ENCODE measurements at places on chromosomes 3 and 15.

GRCh38 chr3:12483872-12484197, 445 bp upstream of the TSEN2 start:
- DNase-seq, result peak; percentile 23

- DNase-seq, result no peak
Measured at GRCh38 chr3:7518026-7518425, 657.1 kb downstream of the GRM7 start.

GRCh38 chr15:34436126-34436955, 1.3 kb downstream of the GOLGA8A start:
- peak; percentile 13 for DNase-seq

- no peak for DNase-seq
Measured at GRCh38 chr3:127814325-127814781, 8.0 kb downstream of the MGLL start.

DNA sequence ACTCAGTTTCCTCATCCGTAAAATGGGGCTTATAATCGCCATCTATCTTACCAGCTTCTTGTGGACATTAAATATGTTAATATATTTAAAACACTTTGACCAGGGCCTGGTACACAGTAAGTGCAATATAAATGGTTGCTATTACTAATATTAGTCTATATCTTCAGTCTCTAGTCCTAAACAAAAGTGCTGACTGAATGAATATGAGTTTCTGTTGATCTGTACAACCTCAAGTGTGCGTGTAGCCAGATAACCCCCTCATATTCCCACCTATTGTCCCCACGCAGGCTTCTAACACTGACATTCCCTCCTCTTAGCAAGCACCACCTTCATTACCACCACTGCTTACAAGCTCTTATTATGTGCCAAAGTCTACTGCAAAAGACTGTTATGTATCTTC, 27.6 kb upstream of the LMCD1 start:
- no peak for DNase-seq

DNA sequence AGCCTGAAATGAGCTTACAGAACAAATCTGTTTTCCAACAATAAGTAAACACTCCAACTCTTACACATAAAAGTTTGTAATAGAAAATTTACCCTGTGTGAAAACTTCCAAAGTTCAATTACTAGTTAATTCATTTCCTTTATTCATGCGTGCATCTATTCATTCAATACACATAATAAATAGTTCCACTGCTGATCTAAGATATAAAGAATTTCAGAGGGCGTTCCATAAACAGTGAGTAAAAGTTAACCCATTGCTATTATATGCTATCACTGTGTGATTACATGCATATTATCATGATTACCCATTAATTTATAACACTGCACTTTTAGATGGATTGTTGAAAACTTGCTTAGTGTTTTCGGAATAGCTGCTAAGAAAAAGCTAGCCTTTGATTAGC, 36.2 kb upstream of the CFAP20DC start:
- DNase-seq, result no peak

- DNase-seq, result no peak
Measured at GRCh38 chr3:178676077-178676476, 139.8 kb downstream of the KCNMB2 start.

- no peak for DNase-seq
Measured at GRCh38 chr15:89139613-89140499, 51.6 kb downstream of the ABHD2 start.

GRCh38 chr15:82047453-82048400, 1.9 kb upstream of the MEX3B start:
- peak; percentile 49 for DNase-seq

- no peak for DNase-seq
Measured at GRCh38 chr3:125048282-125048681, 7.5 kb downstream of the HEG1 start.

DNA sequence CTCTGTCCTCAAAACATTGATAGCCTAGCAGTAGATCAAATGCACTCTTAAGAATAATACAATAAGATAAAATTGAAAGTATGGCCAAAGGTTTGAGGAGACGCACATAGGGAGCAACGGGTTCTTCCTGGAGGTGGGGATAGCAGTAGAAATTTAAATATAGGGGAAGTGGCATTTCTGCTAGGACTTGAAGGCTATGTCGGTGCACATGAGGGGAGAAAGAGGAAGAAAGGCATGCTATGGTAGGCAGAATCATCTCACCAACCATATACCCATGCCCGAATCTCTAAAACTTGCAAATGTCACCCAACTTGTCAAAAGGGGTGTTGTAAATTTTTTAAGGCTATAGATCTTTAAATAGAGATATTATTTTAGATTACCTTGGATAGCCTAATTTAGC, 735.1 kb upstream of the LMCD1 start:
- no peak for DNase-seq

- DNase-seq, result no peak
Measured at GRCh38 chr15:63405683-63406390, 24.2 kb upstream of the CA12 start.

DNA sequence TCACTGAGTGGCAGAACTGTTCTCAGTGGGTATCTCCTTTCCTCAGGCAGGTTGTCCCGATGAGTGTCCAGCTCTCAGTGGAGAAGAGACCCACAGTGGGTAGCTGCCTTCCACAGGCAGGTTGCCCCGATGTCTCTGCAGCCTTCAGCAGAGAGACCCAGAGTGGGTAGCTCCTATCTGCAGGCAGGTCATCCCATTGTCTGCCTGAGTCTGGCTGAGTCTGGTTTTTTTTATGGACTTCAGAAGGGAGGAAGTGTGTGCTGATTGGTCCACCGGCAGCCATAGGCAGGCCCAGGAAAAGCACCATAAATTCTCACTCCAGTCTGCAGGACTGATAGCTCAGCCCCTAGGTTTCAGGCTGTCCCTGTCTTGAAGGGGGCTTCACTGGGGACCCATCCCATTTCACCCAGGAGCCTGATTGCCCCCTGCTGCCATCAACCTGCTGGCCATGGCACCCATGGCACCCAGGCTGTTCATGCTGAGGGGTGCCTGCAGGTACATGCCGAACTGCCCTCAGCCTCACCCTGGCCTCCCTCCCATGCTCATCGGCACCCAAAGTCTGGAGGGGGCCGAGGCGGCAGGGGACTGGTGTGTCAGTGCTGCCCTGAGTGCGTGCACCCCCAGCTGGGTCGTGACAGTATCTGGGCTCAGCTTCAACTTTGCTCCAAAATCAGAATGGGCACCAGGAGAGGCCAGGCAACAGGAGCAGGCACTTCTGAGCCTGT, 3.6 kb upstream of the LIMD1 start:
- DNase-seq, result no peak

DNA sequence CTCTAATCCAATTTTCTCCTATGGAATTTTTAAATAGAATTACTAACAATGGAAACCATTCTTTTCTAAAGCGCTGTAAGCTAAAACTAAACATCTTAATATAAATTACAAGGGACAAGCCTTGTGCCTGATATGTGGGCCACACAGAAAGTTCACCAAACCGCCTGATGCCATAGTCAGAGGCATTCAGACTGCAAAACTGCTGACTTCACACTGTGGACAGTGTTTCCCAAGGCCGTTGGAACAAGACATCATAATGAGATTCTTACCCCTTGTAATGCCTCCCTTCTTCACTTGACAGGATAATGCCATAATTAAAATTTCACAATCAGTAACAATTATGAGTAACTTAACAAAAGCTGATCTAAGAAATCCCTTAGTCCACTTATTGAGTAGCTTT, 14.9 kb downstream of the SH3GL3 start:
- no peak for DNase-seq

DNA sequence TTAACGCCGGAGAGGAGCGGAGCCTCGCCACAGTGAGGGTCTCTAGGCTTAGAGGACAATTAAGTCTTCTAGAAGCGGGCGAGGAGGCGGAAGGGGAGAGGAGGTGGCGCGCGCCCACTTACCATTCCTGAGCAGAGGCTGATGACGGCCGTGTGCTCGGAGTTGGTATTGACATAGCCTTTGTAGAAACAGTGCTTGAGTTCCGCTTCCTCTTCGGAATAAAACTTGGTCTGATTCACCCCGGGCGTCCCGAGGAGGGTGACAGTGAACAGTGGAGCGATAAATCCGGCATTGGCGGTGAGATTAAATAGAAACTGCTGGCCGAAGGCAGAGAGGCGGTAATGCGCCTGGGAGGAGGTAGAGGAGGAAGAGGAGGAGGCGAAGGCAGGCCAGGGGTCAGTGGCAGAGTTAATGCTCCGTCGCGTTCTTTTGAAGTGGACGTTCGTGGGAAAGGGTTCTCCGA, 1.3 kb downstream of the ADAMTS9 start:
- DNase-seq, result no peak

GRCh38 chr15:88646088-88646405, 7.2 kb downstream of the ISG20 start:
- DNase-seq, result no peak

DNA sequence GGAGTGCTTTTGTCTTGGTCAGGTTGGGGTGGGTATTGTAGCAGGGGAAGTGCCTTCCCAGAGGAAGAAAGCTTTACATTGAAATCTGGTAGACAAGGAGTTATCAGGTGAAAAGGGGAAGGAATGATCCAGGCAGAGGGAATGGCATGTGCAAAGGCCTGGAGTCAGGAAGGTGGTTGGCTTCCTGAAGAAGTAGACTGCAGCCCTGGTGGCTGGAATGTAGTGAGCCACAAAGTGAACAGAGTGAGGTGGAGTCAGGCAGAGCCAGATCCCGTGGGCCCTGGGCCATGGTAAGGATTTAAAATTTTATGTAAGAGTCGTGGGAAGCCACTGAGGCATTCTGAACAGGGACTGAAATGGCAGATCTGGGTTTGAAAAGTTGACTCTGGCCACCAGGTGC, 58.3 kb downstream of the RAB11A start:
- no peak for DNase-seq

GRCh38 chr15:26667222-26667988, 105.5 kb downstream of the GABRB3 start:
- DNase-seq, result no peak

DNA sequence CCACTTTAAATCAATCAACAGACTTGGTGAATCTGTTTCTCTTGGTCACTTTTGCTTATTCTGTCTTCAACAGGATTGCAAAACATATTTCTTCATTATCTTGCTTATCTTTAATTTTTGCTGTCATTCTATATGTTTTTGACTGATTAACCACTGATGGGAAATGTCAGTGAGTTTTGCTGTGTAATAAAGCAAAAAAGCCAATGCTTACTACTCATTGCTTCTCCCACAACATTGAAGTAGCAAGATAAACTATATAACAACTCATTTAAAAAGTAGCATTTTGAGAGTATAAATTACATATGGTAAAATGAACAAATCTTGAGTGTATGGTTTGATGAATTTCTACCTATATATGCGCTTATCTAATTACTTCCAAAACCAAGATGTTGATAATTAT, 892 bp downstream of the CD200R1L start:
- no peak for DNase-seq

- no peak for DNase-seq
Measured at GRCh38 chr3:45872569-45872968, 13.8 kb upstream of the CCR9 start.

DNA sequence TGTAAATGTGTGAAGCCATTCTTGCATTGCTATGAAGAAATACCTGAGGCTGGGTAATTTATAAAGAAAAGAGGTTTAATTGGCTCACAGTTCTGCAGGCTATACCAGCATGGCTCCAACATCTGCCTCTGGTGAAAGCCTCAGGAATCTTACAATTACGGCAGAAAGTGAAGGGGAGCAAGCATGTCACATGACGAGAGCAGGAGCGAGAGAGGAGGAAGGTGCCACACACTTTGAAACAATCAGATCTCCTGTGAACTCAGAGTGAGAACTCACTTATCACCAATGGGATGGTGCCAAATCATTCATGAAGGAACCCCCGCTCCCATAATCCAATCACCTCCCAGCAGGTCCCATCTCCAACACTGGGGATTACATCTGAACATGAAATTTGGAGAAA, 213.6 kb upstream of the TSC22D2 start:
- no peak for DNase-seq

GRCh38 chr3:5004319-5005152, 25.3 kb downstream of the BHLHE40 start:
- DNase-seq, result no peak

- DNase-seq, result no peak
Measured at GRCh38 chr3:45048244-45048643, 22.1 kb downstream of the CLEC3B start.

- no peak for DNase-seq
Measured at GRCh38 chr15:62883938-62884479, 158.5 kb upstream of the TPM1 start.

DNA sequence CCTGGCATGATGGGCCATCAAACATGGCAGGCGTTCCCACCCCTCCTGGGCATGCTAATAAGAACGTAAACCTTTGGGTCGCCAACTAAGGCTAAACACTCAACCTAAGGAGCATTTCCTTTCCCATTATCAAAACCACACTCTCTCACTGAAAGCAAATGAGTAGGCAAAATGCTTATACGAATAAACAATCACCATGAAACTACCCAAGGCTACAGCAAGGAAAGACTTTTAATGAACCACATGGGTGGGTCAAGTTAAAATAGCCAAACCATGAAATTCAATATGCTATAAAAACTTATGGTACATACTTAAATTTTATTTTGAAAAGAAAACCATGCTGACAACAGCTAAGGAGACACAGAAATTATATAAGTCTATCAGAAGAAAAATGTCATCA, 180.6 kb downstream of the OSBPL10 start:
- DNase-seq, result no peak

DNA sequence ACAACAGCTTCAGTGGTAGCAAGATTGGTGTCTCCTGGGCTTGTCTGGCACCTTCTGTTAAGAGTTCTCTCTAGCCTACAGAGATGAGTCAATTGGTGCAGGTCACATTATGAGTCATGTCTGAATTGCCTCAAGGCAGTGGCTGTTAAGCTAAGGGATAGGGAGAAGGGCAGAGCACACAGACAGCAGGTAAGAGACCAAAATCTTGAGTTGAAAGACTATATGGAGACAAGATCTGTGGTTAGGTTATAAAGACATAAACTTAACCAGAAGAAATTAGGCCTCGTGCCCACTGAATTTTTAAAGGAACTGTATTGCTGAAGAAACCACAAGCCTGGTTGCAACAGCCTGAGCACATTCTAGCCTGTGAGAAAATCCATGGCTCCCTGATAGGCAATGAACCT, 19.2 kb upstream of the KPNA1 start:
- no peak for DNase-seq

GRCh38 chr15:91553196-91553854, 300.2 kb upstream of the SLCO3A1 start:
- no peak for DNase-seq

GRCh38 chr15:67839499-67839928, 331 bp downstream of the RNU6-1 start:
- no peak for DNase-seq

GRCh38 chr3:67015702-67016484, 17.8 kb downstream of the KBTBD8 start:
- no peak for DNase-seq

- no peak for DNase-seq
Measured at GRCh38 chr3:73597476-73597875, 27.3 kb downstream of the PDZRN3 start.

DNA sequence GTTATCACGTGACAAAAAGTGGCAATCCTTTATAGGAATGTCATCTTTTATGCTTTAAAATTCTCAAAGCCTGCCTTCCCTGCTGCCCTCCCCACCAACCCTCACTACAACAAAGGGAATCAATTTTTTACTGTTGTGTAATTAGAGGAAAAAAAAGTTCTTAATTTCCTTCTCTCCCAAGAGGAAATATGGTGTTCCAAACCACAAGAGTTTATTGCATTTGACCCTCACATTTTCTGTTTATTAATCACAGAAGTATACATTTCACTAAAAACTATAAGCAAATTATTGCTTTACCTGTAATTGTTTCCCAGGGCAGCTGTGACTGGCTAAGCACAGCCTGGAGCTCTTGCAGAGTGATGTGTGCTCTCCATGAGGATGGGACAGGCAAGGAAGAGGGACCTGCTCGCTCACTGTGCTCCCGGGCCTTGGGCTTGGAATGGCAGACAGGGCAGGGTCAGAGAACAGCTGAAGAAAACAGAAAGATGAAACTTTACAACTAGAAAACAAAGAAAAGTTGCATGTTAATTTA, 31.3 kb upstream of the ATP10A start:
- no peak for DNase-seq

Data from iPS-NIHi11 (cell line).